Activated CD4-positive, alpha-beta memory T cell treated with anti-CD3 and anti-CD28 coated beads, Interleukin-2, amount 10 ng/mL, durations not matched to agents 7 days and 5 days (primary cell): ENCODE measurements at places on chromosomes 7 and 10. TPM values are rescaled to one million over a fixed set of nuclear protein-coding genes. Genes with fewer than 3 reads are reported as not detected.

Gene ZNF467
- 0.25 TPM for total RNA-seq

Gene PTPRZ1
- total RNA-seq, result not detected

Gene CFAP69
- not detected for total RNA-seq

Gene PRLHR
- total RNA-seq, result not detected

DNA sequence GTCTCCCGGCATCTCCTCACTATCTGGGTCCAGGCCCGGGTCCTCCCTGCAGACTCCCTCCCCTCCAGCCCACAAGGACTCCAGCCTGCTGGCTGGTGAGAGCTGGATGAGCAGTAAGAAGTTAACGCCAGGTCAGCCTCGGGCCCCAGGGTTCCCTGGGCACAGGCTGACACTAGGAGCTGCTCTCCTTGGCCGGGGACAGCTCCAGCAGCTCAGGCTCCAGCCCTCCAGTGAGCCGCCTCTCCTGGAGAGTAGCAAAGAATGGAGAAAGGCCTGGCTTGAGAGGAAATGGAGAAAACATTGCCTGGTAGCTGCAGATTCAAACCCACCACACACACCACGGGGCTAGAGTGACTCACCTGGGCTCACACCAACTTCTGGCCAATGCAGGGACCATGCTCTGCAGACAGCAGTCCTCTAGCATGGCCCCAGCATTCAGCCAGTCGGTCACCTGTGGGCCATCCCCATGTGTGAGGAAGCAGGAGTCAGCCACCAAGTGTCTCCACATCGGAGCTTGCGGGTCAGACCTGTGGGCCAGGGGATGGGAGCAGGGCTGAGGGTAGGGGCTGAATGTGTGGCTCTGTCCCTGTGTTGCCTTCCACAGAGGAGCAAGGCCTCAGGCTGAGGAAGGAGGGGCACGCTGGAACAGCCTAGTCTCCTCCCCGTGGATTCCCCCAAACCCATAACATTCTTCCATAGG lies 6.5 kb downstream of the SAP25 start:
- peak overlapping the region; percentile 16 for H3K27ac ChIP-seq
- no peak for DNase-seq
- no peak overlapping the region for H3K4me3 ChIP-seq
- no peaks in the 10 kb centered on the region for H3K27me3 ChIP-seq
- peaks cover 21% of the 10 kb centered on the region for H3K36me3 ChIP-seq

GRCh38 chr7:127628445-127628844 lies 10.5 kb upstream of the PAX4 start:
- DNase-seq, result no peak
- peaks cover 26% of the 10 kb centered on the region for H3K27me3 ChIP-seq
- H3K36me3 ChIP-seq, result no peaks in the 10 kb centered on the region
- no peak overlapping the region for H3K27ac ChIP-seq

DNA sequence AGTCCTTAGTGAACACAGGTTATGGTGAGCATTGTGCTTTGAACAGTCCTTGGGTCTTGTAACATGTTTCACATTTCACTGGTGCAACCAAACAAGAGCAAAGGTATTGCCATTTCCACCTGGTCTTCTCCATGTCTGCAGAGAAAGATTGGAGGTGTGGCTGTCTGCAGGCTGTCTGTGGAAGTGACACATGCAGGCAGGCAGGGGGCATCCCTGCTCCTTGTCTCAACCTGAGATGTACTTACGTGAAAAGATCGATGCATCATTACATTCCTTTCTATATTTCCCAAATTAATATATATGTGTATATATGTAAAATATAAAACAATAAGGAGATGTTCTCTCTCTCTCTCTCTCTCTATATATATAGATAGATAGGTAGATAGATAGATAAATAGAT lies 54.3 kb downstream of the LRRC18 start:
- DNase-seq, result no peak
- H3K27me3 ChIP-seq, result no peaks in the 10 kb centered on the region
- H3K4me1 ChIP-seq, result no peaks in the 10 kb centered on the region
- H3K27ac ChIP-seq, result no peak overlapping the region
- H3K4me3 ChIP-seq, result no peak overlapping the region

- no peaks in the 10 kb centered on the region for H3K4me1 ChIP-seq
- H3K27ac ChIP-seq, result no peak overlapping the region
- H3K4me3 ChIP-seq, result no peak overlapping the region
- H3K27me3 ChIP-seq, result no peaks in the 10 kb centered on the region
- H3K36me3 ChIP-seq, result no peaks in the 10 kb centered on the region
- DNase-seq, result no peak
Measured at GRCh38 chr7:41097501-41097900, 605.4 kb downstream of the INHBA start.
